Esophagus squamous epithelium (tissue), 5 donors: ENCODE measurements at places on chromosomes 5 and 9. TPM values are rescaled to one million over a fixed set of nuclear protein-coding genes. Genes with fewer than 3 reads are reported as not detected.
A peak's percentile ranks its signal among the peaks of the same experiment; 100 is the strongest.

- H3K27ac ChIP-seq = no peak overlapping the region
- H3K36me3 ChIP-seq = no peaks in the 10 kb centered on the region
- H3K4me3 ChIP-seq = no peak overlapping the region
- H3K4me1 ChIP-seq = no peaks in the 10 kb centered on the region
Observed at GRCh38 chr5:43996221-43996620, 393.0 kb downstream of the FGF10 start.

GRCh38 chr9:99632349-99633038, 189.2 kb upstream of the NR4A3 start:
- H3K4me3 ChIP-seq = no peak overlapping the region
- no peaks in the 10 kb centered on the region for H3K27me3 ChIP-seq
- no peak for DNase-seq

DNA sequence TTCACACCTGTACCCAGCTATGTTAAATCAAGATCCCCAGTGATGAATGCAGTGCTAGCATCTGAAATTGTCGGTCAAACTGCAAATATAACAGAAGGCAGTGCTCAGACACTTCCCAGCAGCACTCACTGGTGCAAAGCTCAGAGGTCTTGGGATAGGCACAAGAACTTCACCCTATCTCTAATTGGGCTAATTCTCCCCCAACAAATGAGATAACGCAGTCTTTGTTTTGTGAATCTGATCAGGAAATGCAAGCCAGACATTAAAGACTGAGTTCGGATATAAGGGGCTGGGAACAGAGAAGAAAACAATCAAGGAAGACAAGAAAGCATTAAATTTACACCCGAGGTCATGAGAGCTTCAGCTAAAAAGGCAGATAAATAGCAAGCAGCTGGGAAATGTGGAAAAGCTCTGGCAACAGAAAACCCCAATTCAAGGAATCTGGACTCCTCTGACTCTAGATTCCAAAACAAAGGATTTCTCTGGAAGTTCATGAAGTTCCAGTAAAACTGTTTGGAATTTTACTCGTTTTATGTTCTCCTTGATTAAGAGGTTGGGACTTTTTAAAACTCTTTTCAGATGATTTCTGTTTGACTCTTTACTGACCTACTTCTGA, 65.1 kb downstream of the GNA14 start:
- DNase-seq = no peak
- H3K4me3 ChIP-seq = no peak overlapping the region
- no peak overlapping the region for H3K27ac ChIP-seq
- H3K36me3 ChIP-seq = no peaks in the 10 kb centered on the region
- H3K27me3 ChIP-seq = no peaks in the 10 kb centered on the region

DNA sequence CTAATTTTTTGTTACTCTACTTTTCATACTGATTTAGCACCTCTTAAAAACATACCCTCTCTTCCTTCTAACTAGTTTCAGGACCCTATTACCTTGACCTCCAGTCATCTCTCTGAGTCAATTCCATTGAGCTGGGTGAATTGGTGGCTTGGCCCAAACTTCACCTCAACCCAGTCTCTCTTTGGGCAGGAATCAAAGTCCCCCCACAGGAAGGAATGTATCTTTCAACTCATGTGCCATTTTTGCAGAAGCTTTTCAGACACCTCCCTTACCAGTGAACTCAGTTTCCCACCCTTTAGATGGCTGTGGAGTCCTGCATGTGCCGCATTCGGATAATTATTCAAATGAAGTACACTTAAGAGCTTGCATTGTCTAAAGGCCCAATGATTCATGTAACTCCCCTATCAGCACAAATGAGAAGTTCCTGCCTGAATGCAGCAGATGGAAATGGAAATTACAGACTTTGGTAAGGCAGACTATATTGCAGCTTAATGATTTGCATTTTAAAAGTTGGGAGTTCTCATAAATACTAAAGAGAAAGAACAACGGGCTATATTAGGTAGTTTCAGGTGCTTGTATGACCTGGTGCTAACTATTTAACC, 693.5 kb downstream of the PTPRD start:
- H3K4me3 ChIP-seq = no peak overlapping the region
- H3K27ac ChIP-seq = no peak overlapping the region
- DNase-seq = no peak
- H3K4me1 ChIP-seq = no peaks in the 10 kb centered on the region

GRCh38 chr5:179343021-179343718, 2.1 kb downstream of the ADAMTS2 start:
- H3K4me1 ChIP-seq = peaks cover 20% of the 10 kb centered on the region
- H3K36me3 ChIP-seq = no peaks in the 10 kb centered on the region
- peak overlapping the region; percentile 49 for H3K4me3 ChIP-seq
- peaks cover 7% of the 10 kb centered on the region for H3K27me3 ChIP-seq
- DNase-seq = no peak
- H3K27ac ChIP-seq = no peak overlapping the region

DNA sequence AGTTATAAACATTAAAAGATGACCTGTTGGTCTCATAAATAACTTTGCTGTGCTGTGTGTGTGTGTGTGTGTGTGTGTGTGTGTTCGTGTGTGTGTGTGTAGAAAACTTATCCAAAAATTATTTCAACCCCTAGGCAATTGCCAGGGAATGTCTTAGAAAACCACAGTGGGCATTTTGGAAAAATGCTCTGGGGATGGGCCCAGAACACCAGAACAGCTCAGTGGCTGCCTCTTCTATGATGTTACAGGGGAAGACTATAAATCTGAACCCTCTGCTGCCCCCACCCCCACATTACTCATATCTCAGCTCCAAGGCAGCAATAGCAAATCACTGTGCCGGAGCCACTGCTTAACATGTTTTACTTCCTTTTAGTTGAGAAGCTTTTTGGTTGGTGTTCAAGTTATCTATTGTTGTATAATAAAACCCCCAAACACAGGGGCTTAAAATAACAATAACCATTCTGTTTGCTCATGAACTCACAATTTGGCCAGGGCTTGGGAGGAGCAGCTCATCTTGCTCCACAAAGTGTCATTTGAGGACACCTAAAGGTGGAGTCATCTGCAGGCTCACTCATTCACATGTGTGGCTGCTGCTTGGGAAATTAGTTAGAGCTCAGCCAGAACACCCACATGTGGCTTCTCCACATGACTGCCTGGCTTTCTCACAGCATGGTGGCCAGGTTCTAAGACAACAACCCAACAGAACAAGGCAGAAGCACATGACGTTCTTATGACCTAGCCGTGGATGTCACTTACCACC, 40.4 kb downstream of the ACTBL2 start:
- H3K27ac ChIP-seq = no peak overlapping the region
- no peaks in the 10 kb centered on the region for H3K36me3 ChIP-seq
- no peaks in the 10 kb centered on the region for H3K4me1 ChIP-seq
- H3K4me3 ChIP-seq = no peak overlapping the region

GRCh38 chr9:16039218-16039987, 486.6 kb downstream of the CCDC171 start:
- H3K27me3 ChIP-seq = no peaks in the 10 kb centered on the region
- no peak overlapping the region for H3K27ac ChIP-seq
- H3K36me3 ChIP-seq = no peaks in the 10 kb centered on the region

The AKNA gene
- total RNA-seq = 7.0 TPM

The PCDHB14 gene
- total RNA-seq = 1.5 TPM

The DTWD2 gene
- total RNA-seq = 9.6 TPM
